Activated CD4-positive, CD25-positive, alpha-beta regulatory T cell treated with anti-CD3 and anti-CD28 coated beads, Interleukin-2, amount 50 U/mL, for 16 hours (primary cell): ENCODE measurements at places on chromosomes 4 and X.

- no peak for DNase-seq
Observed at GRCh38 chrX:115693476-115693875, 132.5 kb downstream of the PLS3 start.

GRCh38 chr4:8050555-8051206 is 107.9 kb downstream of the ABLIM2 start:
- DNase-seq, result no peak

GRCh38 chr4:138910914-138911336 is 104.7 kb upstream of the NOCT start:
- DNase-seq, result no peak

- no peak for DNase-seq
Observed at GRCh38 chr4:121228848-121229247, 64.7 kb upstream of the TNIP3 start.

DNA sequence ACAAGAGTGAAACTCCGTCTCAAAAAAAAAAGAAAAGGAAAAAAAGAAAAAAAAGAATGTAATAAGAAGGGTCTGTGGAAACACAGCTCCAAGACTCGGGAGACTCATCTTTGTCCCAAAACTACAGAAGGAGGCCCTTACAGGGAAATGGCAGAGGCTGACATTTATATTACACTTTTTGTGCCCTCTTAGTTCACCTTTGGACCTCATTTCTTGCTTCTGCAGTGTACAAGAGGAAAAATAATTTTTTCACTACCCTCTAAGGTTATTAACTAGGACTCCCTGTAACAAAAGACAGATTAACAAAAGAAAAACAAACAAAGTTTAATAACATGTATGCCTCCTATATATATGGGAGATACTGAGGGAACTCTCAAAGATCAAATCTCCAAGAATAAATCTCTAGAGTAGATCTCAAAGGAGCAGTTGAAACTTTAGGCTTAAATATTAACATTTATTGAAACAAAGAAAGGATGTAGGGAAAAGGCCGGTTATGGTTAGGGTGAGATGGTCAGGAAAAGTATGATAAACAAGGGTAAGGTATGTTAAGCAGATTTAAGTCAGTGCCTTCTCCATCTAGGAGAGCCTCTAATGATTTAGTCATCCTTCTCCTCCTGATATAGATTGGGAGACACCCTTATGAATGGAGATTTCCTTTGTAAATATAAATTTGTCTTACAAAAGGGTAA is 121.3 kb upstream of the JADE1 start:
- DNase-seq, result no peak

DNA sequence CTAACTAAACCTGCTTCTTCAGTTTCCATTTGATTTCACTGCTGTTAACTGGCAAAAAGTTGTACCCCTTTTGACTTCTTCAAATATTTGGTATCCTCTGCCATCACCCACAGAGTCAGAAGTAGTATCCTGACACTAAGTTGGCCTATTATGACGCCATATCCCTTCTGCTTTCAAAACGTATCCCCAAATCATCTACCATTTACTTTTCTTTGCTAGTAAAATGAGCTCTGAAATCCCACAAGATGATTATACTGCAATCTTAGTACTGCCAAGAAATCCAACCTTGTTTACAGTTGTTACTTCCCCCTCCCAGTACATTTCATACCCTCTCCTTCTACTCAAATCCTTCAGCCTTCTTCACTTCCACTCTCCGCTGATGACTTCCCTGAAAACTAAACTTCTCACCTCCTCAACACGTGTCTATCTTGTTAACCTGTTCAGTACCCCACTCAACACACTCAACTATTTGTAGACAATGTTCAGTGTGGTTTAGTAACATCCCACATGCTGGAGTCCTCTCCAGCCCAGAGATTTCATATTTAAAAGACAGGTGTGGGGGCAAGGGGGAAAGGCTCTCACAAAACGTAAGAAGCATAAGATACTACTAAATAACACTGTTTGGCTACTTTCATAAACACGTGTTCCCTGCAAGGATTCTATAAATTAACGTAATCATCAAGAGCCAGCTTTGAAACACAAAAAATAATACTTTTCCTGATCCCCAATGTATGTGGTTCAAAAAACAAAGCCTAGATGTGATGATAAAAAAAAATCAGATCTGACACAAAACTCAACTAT is 1.3 kb downstream of the NAF1 start:
- no peak for DNase-seq

DNA sequence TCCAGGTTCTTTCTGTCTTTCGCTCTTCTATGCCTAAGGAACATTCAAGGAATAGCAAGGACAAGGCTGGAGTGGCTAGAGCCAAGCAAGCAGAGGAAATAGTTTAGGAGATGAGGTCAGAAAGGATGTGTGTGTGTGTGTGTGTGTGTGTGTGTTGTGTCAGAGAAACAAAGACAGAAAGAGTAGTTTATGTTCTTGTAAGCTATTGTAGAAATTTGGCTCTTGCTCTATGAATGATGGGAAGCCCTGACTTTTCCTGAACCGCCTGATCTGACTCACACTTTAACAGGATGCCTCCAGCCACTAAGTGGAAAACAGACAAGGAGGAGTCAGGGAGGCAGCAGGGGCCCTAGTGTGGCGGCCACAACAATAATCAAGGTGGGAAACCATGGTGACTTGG is 39.7 kb downstream of the LGI2 start:
- no peak for DNase-seq

- no peak for DNase-seq
Observed at GRCh38 chrX:42992199-42992943, 214.4 kb upstream of the PPP1R2C start.

DNA sequence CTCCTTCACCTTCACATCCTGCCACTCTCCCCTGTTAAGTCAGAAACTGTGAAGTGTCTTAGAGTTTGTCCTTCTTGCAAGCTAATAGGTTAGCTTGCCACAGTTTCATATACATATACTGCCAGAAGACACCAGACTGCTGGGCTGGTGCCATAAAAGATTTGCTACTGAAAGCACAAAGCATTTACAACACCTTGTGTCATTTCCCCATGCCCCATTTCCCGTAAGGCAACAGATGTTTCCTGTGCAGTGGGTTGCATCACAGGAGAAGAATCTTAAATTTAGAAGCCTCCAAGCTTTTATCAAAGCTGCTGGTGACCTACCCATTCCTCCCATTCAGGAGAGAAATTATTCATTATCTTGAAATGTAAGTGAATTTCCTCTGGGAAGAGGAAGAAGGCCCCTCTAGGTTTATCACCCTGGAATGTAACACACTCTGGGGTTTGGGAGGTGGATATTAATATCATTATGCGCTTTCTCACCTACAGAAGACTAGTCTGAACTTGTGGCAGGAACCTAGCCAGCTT is 34.5 kb upstream of the RAB33B start:
- DNase-seq, result no peak

GRCh38 chr4:15690020-15690809 is 8.6 kb downstream of the FAM200B start:
- DNase-seq, result no peak

- no peak for DNase-seq
Observed at GRCh38 chr4:58113126-58113525, 1002.9 kb upstream of the IGFBP7 start.

- no peak for DNase-seq
Observed at GRCh38 chr4:47500776-47501175, 15.7 kb downstream of the ATP10D start.
